ENCODE measurements at places on chromosomes 6 and 20.

DNA sequence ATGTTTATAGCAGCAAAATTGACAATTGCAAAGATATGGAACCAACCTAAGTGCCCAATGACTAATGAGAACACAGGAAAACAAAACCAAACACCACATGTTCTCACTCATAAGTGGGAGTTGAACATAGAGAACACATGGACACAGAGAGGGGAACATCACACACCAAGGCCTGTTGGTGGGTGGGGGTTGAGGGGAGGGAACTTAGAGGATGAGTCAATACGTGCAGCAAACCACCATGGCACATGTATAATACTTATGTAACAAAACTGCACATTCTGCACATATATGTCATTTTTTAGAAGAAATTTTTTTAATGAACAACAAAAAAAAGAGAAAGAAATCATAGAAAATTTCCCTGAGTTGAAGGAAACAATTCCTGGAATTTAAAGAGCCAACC lies 3.9 kb downstream of the EPM2A start:
- no peak for DNase-seq

- no peak for DNase-seq
Measured at GRCh38 chr6:53758496-53758895, 36.3 kb upstream of the LRRC1 start.

DNA sequence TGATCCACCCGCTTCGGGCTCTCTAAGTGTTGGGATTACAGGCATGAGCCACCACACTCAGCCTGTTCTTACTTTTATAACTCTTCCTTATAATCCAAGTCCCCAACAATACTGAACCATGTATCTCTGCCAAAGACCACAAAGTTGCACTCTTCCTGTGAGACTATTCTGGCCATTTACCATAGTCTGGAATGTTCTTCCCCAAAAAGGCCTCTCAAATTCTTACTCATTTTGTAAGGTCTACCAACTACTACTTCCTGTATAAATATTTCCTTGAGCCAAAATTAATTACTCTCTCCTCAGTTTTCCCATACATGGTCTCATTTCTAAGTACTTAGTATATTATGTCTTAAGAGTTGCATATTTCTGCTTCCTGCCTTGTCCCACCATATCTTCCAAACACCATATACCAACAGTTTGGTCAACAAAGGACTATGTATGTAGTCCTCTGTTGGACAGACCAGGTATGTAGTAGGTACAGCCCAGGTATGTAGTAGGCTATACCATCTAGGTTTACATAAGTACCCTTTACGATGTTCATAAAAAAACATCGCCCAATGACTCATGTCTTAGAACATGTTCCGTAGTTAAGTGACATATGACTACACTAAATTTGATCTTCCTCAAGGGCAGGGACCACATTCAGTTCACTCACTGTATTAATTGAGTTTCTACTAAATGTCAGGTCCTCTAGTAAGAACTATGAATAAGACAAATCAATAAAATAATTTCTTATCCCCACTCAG lies 22.0 kb downstream of the RANBP9 start:
- DNase-seq: no peak

GRCh38 chr6:135680964-135681913 lies 170.3 kb upstream of the PDE7B start:
- no peak for DNase-seq

- no peak for DNase-seq
Measured at GRCh38 chr6:89927264-89927663, 33.0 kb downstream of the GJA10 start.

DNA sequence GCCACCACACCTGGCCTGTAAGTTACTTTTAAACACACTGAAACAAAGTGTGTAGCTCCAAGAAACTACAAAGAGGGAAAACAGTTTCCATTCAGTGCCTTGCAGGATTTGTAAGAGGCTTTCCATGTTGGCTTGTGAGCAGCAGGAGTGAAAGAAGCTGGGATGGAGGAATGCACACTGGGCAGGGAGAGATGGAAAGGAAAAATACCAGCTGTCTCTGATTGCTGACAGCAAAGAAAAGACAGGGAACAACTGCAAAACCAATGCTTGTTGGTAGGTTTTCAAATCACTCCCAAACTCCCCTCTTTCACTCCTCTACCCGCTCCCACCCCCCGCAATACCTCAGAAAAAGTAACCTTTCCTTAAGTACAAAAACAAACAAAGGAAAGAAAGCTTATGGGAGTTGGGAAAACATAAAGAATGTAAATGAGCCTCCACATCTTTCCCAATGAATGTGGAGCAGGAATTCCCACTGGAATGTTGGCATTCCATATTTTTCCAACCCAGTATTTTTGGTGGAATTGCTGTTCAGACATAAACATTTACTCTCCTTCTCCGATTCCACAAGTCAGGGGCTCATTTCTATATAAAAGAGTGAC lies 166.1 kb downstream of the THBS2 start:
- no peak for DNase-seq
